ENCODE measurements at places on chromosomes 11 and 22.

- DNase-seq, result no peak
Observed at GRCh38 chr22:49323751-49324415, 503.8 kb downstream of the BRD1 start.

- DNase-seq, result no peak
Observed at GRCh38 chr11:30586251-30587144, at the start of gene MPPED2. Gene MPPED2, minus strand, starts transcription at chr11:30586353. Its CDS starts 5,980 bp downstream, at chr11:30580373.

GRCh38 chr11:1140642-1141490 is 16.9 kb upstream of the MUC5AC start:
- no peak for DNase-seq

DNA sequence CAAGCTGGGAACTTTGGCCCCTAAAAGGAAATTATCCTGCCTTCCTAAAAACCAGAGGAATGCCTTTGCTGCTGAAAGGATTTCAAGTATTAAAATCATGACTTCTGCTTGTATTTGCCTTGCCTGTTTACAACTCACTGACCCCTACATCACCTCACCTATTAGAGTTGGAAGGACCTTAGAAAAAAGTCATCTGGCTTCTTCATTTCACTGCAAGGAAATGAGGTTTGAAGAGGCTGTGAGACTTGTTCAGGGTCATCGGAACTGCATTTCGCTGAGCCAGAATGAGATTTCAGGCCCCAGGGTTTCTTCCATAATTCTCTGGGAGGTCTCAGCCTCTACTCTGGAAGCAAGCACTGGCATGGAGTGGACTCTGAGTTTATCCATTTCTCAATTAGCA is 304.1 kb downstream of the BUD13 start:
- DNase-seq, result no peak

GRCh38 chr11:115590254-115590653 is 86.0 kb upstream of the CADM1 start:
- no peak for DNase-seq

DNA sequence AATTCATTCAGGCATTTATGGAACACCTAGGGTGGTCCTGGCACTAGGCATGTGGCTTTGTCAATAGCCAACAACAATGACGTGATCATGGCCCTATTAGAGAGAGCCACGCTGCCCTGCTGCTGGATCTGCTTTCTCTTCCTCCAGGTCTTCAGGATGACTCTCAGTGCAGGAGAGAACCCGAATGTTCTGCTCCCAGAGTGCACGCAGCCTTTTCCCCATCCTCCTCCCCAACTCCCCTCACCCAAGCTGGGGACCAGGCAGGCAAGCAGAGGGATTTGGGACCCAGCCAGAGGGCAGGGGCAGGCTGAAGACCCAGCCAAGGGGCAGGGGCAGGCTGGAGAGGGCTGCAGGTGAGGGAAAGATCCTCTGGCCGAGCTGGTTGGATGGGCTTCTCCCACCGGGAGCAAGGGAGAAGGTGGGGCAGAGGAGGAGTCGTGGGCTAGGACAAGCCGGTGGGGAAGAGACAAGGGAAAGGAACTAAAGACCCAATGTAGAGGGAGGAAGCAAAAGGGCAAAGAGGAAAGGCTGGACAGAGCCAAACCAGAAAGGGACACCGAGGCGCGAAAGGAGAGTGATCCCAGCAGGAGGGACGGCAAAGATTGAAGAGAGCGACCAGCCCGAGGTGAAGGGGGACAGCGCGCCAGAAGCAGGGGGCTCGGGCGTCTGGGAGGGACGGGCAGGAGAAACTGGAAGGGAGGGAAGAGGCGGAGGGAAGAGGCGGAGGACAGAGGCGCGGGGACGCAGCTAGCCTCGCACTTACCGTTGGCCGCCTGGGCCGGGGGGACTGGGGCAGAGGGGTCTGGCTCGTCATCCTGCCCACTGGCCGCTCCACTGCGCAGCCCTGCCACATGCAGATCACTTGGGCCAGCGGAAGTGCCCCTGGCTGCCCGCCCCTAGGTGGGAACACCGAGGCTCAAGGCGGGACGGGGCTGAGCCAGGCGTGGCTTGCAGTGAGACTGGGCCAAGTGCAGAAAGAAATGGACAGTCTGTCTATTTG is at the start of gene KCTD14:
TSS of gene KCTD14 (minus strand) at position 880 of the 1,000 bp plus-strand sequence. CDS start at position 853, 27 bp downstream.
- DNase-seq, result no peak

DNA sequence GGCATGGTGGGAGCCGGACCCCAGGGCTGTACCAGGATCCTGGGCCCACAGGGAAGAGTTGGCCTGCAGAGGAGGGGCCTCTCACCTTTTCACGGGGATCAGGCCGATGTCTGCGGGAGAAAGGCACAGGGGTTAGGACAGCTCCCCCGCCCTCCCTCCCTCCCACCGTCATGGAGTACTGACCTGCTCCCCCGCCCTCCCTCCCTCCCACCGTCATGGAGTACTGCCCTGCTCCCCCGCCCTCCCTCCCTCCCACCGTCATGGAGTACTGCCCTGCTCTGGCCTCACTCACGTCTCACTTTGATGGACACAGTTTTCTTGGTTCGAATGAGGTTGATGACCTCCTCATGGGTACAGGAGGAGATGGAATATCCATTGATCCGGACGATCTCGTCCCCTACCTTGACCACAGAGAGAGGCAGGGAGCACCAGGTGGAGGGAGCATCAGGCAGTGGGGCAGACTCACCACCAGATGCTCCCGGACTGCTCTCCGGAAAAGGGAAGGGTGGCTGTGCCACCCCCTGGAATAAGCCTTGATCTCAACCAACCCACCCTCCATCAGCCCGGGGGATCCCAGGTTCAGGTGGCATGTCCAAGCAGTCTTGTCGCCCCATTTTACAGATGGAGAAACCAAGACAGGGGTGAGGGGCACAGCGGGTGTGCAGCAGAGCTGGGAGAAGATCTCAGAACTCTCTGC is 17.1 kb downstream of the USH1C start:
- no peak for DNase-seq

DNA sequence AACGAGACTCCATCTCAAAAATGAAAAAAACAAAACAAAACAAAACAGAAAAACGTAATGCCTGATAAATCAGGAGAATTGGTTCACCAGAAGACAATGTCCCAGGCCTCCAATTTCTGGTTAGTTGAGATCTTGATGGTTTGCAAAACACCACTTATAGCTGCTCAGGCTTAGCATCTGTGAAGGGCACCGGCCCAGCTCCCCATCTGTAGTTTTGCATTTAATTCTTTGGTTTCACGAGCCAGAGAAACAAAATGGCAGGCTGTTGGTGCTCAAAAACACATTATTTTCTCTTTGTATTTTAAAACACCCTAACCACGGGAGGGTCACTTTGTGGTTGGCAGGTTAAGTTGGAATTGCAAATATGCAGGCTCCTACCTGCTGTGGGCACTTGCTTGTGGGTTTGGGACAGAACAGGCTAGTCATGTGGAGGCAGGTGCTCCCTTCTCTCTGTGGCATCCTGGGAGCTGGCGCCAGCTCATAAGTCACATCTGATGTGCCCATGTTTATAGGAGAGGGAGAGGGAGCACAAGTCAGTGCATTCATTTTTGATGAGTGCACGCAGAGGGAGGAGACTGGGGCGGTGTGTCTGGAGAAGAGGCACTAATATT is 145.9 kb downstream of the CEP164 start:
- DNase-seq, result no peak

DNA sequence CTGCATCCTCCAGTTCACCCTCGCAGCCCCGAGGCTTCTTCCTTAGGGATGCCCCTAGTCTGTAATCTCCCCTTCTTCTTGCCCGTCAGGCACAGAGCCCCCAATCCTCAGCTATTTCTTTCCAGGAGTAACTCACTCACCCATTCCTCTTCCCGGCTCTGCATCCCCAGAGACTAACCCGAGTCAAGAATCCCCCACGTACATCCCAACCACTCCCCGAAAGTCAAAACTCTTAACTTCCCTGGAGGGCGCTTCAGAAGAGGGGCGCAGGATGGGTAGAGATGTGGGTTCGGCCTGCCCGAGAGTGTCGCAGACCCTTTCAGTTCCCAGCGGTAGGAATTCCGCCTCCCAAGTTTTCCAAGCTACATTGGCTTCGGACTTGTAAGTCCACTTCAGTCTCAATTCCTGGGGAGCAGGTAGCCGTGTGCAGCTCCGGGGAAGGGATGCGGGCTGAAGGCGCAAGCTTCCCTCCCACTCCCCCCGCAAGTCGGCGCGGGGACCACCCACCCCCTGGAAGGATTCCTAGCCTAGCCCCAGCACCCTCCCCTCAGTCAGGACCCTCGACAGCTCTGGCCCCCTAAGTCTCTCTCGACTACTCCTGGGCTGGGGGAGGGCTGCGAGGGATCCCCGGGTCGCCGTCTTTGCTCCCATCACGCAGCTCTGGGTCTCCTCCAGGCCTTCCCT is 871 bp downstream of the BDNF start:
- DNase-seq, result no peak
